ENCODE measurements at places on chromosomes 2 and 18.
A peak's percentile ranks its signal among the peaks of the same experiment; 100 is the strongest.

- DNase-seq = no peak
These were observed 40.2 kb downstream of the SNED1 start for GRCh38 chr2:241038374-241039180.

- no peak for DNase-seq
These were observed 57.3 kb upstream of the MBOAT2 start for GRCh38 chr2:9060819-9061218.

DNA sequence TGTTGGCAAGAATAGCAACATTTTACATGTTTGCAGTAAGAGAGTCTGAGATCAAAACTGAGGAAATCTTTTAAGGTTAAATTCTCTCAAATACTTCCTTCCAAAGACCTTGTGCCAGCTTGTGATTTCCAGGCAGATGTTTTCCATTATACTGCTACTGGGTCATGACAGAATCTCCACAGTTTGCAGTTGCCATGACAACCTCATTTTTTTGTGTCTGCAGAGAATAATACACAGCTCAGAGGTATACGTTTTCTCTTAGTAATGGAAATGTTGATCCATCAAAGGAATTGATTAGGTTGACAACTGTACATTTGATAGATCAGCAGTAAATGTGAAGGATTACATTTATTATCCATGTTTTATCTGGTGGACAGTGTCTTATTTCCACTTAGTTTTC, 29.1 kb upstream of the CSRNP3 start:
- no peak for DNase-seq

GRCh38 chr2:170816504-170817092, at the start of gene GAD1:
Gene GAD1, plus strand, starts transcription at chr2:170816887. Its CDS starts 1,705 bp downstream, at chr2:170818592.
- DNase-seq = peak; percentile 34

DNA sequence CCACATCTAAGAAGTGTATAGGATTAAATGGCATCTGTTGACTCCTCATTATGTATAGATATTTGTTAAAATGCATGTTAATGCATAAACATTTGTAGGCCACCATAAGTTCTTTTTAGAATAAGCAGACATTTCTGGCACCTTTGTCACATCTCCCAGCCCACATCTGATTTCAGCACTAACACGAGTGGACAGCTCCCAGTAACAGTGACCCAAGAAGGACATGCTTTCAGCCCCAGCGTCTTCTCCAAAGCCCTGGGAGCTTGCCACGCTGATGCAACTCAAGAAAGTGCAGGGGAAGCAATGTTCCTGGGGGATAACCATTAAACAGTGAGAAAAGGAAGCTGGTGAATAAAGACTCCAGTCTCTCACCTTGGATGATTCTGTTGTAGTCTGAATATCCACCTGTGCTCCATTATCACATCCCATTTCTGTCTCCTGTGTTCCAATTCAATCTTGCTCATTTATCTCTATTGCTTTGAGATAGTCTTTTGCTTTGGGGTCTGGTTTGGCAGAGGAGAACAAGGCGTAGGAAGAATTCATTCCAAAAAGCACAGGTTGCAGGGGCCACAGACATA, 182.6 kb upstream of the THSD7B start:
- DNase-seq = no peak

DNA sequence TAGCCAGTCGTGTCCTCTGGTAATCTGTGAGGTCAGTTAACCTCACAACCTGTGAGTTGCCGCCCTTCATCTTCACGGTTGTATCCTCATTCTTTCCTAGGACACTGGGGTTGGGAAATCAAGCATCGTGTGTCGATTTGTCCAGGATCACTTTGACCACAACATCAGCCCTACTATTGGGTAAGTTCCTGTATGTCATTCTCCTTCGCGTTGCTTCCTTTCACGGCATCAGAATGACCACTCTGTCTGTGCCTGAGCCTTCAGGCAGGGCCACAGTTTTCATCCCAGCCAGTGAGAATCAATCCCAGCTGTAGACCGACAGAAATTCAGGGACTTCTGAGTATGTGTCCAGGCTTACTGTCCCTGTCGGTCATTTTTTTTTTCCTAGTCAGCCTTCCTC, 67.1 kb downstream of the RAB31 start:
- DNase-seq = no peak

GRCh38 chr2:26509141-26509540, 31.2 kb upstream of the OTOF start:
- DNase-seq = no peak

- DNase-seq = no peak
These were observed 12.7 kb downstream of the SALL3 start for GRCh38 chr18:78992041-78993011.

DNA sequence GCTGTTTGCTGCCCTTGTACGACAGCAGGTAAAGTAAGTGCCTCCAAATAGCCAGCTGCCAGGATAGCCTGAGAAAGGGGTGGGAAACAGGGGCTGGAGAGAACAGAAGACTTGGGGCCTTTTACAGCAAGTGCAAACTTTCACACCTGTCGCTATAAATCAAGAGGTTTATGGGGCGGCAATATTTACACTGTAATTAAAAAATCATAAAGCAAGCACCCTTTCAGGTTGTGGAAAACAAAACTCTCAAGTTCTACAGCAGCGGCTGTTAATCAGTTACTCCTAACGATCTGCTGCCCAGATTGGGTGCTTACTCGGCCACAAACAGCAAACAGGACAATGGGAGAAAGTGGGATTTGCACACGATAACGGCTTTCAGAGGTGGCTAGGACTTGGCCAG, 359.5 kb upstream of the ETAA1 start:
- no peak for DNase-seq

DNA sequence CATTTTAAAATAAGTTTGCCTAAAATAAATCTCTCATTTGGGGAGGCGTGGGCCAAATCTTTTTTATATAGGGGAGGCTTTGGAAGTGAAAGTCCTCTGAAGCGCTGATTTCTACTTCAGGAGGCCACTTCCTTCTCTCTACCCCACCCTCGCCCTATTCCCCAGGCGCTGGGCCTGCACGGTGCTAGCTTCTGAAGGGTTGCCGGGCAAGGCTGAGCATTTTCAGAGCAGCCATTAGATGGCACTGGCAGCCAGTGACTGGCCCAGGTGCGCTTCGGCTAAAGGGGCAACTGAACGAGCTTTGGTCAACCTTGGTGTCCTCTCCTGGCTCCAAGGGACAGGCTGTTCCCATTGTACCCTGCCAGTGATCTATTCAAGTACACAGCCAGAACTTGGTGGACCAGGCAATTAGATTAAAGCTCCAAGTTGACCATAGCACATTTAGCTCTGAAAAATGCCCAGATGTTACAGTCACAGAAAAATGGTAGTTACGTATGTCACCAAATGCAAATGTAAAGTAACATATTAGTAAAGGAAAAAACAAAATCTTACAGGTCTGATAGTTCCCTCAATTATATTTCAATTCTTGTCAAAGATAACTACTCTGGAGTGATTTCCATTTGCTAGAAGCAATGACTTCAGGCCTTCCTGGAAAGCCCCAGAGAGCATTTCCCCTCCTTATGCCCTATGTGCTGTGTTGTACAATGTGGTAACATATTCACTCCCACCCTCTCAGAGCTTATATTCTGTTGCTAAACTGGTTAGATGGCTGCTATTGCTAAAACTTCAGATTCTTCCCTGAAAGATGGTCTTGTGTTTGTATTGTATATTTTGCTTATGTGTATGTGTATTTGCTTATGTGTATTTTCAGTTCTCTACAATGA, 2.1 kb downstream of the POMC start:
- no peak for DNase-seq

GRCh38 chr2:118056165-118056534, 32.1 kb upstream of the INSIG2 start:
- no peak for DNase-seq

DNA sequence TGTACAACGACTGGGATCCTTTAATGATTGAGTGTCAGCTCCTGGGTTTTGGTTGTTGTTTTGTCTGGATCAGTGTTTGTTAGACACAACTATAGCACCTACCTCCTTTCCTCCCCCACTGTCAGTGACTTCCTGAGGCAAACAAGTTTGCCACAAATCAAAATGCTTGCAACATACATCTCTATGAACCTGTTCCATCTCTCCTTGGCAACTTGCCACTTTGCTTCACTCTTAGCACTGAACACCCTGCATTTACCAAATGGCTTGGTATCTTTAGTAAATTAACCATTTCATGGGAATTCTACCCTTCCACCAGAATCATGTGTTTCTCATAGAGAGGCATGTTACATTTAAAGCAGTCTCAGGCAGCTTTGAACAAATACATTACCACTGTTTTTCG, 301.1 kb upstream of the TANK start:
- no peak for DNase-seq

- no peak for DNase-seq
These were observed 8.5 kb upstream of the METTL21A start for GRCh38 chr2:207633686-207634085.

GRCh38 chr18:8299054-8299980, 309.9 kb upstream of the RAB12 start:
- DNase-seq = no peak

DNA sequence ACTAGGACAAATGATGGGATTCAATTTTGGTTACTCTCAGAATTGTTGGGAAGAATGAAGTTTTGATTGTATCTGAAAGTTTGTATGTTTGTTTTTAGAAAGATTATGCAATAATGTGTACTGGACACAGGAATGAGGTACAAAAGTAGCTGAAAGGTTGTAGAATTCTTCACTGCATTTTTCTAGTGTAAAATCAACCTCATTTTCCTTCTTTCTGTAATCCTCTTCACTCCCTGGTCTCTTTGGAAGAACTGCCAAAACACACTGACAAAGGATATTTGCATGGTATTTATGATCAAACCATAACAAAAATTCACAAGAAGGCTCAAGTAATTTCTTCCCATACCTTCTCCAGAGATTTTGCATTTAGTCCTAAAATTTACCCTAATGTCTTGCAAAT, 110.7 kb downstream of the ZEB2 start:
- no peak for DNase-seq

DNA sequence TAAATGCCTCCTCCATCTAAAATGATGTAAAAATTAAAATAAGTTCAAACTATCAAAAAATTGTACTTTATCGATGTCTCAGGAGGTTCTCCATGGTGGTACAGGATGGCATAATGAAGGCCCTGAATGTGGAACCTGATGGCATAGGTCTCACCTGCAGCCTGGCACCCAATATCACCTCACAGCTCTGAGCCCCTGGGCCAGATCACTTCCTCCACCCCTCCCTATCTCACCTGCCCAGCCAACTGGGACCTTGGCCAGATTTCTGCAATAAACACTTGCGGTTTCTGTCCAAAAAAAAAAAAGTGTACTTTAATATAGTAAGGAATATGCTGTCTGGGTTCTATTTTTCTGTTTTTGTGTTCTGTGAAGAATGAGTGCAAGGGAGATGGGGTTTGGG, 6.7 kb upstream of the RBM45 start:
- no peak for DNase-seq

DNA sequence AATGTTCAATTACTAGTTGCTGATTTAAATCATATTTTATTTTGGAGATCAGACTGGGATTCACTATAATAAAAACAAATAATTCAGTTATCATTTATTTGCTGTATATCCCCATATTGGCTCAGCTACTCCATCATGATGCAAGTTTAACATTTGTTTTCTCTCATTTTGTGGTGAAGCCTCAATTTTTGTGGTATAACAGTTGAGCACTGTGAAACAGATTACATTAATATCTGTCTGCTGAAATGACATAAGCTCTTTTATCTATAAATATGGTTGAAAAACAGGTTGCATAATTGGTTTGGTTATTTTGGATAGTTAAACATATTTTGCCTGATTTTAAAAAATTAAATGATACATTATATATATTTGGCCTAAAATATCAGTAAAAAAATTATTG, 67.7 kb downstream of the DPP4 start:
- DNase-seq = no peak

DNA sequence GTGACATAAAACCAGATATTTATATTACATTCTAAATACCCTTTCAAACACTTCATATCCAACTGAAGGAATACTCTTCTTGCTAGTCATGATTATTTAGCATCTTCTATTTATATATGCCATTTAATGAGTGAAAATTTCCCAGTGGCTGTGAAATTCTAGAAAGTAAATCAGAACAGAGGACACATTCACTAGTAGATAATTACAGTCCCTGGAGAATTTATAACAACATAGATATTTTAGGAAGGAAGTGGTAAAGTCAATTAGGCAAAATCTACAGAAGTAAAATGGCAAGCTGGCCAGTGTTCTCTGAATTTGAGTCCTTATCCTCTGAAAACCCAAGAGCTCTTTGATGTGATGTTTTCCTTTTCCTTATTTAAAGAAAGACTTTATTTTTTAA, 121.8 kb downstream of the PMAIP1 start:
- no peak for DNase-seq

DNA sequence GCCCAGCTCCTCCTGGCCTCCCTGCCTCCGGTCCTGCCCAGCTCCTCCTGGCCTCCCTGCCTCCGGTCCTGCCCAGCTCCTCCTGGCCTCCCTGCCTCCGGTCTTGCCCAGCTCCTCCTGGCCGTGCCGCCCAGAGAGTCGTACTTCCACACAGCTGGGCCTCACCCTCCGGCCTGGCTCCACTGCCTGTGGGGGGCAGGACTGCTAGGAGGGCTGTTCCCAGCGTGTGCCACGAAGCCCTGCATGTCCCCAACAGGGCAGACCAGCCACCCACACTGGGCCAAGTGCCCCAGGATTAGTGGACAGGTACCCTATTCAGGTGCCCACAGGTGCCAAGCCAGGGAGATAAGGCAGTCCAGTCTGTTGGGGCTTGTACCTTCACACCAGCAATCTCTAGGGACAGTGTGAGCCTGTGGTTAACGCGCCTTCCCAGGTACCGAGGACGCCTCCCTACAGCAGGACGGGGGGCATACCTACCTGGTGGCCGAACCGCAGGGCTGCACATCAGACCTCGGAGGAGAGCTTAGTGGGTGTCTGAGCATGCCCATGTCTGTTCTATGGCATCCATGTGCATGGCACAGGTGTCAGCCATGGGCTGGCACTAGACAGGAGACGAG, 5.3 kb downstream of the GPC1 start:
- no peak for DNase-seq

DNA sequence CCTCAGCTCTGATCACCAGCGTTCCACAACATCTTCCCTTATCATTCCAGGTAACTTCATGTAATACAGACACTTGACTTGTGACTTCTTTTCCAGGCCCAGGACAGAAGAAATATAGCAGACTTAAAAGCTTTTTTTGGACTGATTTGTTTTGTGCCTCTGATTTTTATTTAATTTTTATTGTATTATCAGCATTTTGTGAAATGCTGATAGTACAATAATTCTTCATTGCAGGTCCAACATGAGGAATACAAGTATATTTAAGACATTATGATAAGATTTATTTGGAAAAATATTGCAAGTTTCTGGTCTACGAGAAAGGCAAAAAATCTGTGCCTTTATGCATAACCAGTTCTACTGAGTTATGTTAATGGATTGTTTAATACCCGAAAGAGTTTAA, 94.5 kb upstream of the THUMPD2 start:
- DNase-seq = no peak

GRCh38 chr2:119519057-119519408, 5.2 kb downstream of the SCTR start:
- DNase-seq = no peak

GRCh38 chr2:201580486-201580885, 62.8 kb downstream of the TMEM237 start:
- DNase-seq = no peak

- no peak for DNase-seq
These were observed 885.6 kb upstream of the VRK2 start for GRCh38 chr2:57160976-57161375.
